ENCODE measurements at places on chromosomes 4 and X. TPM values are rescaled to one million over a fixed set of nuclear protein-coding genes. Genes with fewer than 3 reads are reported as not detected.

Gene MCTS1
- 11.4 TPM for total RNA-seq

Gene ASB11
- not detected for total RNA-seq

Gene HTR2C
- total RNA-seq = not detected

Gene XG
- 0.26 TPM for total RNA-seq

Gene FATE1
- total RNA-seq = not detected

Gene TEX13C
- not detected for total RNA-seq

Gene VSIG4
- 38.9 TPM for total RNA-seq

Gene TMEM150C
- total RNA-seq = 5.2 TPM

Gene HELT
- total RNA-seq = not detected

Gene XAGE1B
- total RNA-seq = not detected

Gene KIAA1210
- total RNA-seq = not detected

Gene KCND1
- 1.3 TPM for total RNA-seq

Gene SCOC
- 28.7 TPM for total RNA-seq

Gene SHROOM2
- total RNA-seq = 9.9 TPM

Gene F9
- total RNA-seq = not detected

Gene SYN1
- 4.0 TPM for total RNA-seq

Gene FGFR3
- total RNA-seq = 114 TPM

Gene MAGEA9B
- not detected for total RNA-seq

Gene SNCA
- 9.3 TPM for total RNA-seq

Gene ZCCHC12
- not detected for total RNA-seq

Gene ODAPH
- not detected for total RNA-seq

Gene USP17L19
- total RNA-seq = not detected

Gene GABRG1
- not detected for total RNA-seq

Gene CT45A7
- total RNA-seq = not detected

Gene CT45A10
- total RNA-seq = not detected

Gene AFM
- not detected for total RNA-seq

Gene SSX4B
- not detected for total RNA-seq

Gene BTC
- 1.8 TPM for total RNA-seq

Gene ASB9
- total RNA-seq = 1.6 TPM

Gene SRPX2
- total RNA-seq = 8.6 TPM

Gene ANK2
- 11.5 TPM for total RNA-seq

Gene RIPPLY1
- not detected for total RNA-seq

Gene CTAG1A
- total RNA-seq = not detected

Gene DMRTC1B
- total RNA-seq = 3.6 TPM
